ENCODE measurements at places on chromosomes 5 and 9.

DNA sequence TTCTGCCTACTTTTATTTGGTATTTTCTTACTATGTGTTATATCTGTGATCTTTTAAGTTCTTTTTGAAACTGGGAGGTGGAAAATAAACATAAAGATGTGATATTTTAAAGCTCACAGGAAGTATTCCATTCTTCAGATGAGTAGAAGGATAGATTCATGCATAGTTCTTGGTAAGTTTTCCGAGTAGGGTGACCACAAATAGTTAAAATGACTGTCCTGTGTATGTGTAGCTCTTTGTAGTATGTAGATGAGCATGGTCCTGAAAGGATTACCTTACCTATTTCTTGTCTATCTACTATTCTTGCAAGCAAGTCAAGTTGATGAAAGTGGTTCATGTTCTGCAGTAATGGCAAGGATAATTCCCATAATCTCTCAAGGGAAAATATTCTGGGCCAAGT, 47.7 kb downstream of the SRFBP1 start:
- DNase-seq: no peak

- no peak for DNase-seq
Observed at GRCh38 chr5:124866355-124867136, 120.1 kb upstream of the ZNF608 start.

DNA sequence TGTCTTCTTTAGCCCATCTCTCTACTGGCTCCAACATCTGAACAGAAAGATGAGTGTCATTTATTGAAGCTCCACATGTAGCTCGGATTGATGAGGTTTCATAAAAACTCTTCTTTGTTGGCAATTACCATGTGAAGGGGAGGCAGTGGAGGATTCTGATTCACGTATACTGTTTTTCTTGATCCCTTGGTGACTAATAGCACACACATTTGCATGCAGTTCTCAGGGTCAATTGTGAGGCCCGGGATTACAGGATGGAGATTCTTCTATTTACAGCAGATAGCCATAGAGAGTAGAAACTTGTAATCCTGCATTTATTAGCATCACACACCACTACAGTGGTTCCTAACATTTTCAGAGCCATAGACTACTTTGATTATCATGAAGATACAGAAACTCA, 133.2 kb upstream of the MARCHF11 start:
- DNase-seq: no peak

DNA sequence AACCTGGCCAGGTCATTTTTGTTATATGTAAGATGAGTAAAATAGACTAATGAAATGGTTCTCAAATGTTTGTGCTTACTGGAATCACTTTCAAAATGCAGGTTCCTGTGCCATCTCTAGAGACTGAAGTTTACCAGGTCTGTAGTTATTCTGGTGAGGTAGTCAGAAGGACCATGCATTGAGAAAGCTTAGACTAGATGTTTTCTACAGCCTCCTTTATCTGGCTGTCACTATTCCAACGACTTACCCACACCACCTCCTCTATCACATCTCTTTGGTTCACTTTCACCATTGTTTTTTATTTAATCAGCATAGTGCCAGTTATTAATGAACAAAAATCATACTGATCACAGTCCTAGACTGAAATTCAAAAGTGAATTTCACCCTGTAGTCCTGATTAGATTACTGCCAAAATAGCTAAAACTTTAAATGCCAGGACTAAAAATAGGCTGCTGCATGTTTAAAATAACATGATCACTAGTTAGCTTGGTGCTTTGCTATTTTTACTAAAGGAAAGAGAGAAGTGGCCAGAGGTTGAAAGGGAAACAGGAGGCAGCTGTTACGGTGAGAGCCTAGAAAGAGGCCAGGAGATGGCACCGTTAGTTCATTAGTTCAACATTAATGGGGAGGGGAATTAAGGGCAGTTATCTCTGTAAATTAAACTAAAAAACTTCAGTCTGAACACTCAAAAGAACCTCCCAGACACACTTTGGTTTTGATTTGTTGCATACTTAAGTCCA, 13.9 kb upstream of the FNIP1 start:
- peak; percentile 21 for DNase-seq

- DNase-seq: no peak
Observed at GRCh38 chr5:137190031-137190430, 309.1 kb downstream of the SPOCK1 start.

DNA sequence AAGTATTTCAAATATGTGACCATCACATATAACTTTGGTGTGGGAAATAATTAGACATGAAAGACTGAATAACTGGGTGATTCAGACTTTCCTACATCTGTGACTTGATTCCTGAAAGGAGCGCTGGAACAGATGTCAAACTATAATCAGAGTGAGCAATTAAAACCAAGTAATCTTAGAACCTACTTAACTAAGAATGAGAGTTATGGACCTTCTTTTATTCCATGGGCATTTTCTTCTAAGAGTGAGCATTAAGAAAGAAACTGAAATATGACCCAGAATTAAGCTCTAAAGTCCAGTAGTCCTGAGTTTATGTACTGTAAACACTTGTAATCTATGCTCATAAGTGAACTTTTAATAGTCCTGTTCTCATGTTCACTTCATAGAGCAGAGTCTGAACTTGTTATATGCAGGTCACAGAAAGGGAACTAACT, 68.4 kb downstream of the PAM start:
- DNase-seq: peak; percentile 51

All from amniotic epithelial cell (primary cell).